Uterus (tissue), 4 donors: ENCODE measurements at places on chromosomes 16 and 17. TPM values are rescaled to one million over a fixed set of nuclear protein-coding genes. Genes with fewer than 3 reads are reported as not detected.

Gene CCL4L2
- total RNA-seq, result not detected

Gene ESRP2
- 5.3 TPM for total RNA-seq

Gene PIK3R6
- total RNA-seq, result 0.34 TPM

DNA sequence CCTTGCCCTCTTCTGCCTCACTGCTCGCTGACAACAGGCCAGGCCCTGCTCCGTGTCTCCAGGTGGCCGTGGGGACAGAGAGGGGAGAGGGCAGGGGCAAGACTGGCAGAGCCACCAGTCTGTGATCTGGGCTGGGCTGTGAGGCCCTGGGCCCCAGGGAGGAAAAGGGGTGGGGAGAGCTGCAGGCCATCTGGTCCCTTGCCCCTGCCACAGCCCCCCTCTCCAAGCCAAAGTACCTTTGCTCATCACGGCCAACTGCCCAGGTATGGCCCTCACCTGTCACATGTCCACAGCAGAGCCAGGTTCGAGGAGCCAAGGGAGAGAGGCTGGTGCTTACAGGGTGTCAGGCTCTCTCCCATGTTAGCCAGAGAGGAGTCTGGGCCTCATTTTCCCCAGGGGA is 91.4 kb upstream of the LHX1 start:
- no peak for DNase-seq

DNA sequence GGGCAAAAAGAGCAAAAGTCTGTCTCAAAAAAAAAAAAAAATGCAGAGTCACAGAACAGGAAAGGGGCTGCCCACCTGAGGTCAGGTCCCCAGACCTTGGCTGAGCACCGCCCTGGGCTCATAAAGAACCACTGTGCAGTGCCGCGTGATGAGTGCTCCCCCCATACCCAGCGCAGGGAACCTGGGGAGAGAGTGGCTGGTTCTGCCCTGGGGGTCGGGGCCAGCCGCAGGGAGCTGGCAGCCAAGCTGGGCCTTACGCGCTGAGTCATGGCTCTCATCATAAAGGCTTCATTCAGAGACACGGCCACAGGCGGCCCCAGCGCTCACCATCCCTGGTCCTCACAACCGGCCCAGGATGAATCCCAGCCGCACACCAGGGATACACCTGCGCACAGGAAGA is 80.7 kb downstream of the RAB11FIP4 start:
- no peak for DNase-seq

GRCh38 chr17:68432086-68432864 is 25.0 kb downstream of the WIPI1 start:
- no peak for DNase-seq

DNA sequence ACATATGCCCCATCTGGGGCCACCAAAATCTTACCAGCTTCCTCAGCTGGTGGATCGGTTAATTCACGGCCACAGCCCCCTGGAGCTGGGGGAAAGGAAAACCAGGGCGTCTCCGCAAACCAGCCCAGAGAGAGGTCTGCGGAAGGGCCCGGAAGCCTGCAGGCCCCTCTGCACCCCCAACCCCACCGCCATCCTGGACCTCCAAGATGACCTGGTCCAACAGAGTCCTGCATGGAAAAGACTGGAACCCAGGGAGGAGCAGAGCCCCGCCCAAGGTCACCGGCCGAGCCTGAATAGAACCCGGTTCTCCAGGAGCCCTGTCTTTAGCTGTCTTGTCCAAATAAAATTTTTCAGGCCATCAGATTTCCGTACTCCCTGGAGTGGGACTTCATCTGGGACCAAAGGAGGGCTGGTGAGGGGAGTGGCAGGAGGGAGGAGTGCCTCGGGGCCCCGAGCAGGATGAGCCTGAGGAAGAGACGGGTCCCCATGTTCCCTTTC is 37.4 kb upstream of the NDRG4 start:
- DNase-seq, result no peak

GRCh38 chr17:73713136-73713535 is 68.9 kb upstream of the SDK2 start:
- DNase-seq, result no peak

DNA sequence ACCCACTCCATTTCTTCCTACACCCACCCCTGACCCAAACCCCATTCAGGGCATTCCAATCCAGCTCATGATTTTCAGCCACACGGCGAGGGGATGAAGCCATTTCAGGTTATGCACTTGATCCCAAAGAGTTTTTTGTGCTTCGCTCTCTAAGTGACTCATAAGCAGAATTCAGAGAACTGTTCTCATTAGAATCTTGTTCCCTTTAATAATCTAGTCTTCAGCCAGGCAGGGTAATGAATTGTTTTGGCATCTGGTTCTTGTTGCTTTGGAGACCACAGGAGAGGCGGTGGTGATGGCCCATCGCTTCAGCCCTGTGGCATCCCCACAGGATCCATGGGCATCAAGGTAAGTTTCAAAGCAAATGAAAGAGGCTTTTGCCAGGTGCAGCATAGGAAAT is 4.8 kb upstream of the KRT31 start:
- DNase-seq, result no peak
